ENCODE measurements at places on chromosomes 5 and 9. TPM values are rescaled to one million over a fixed set of nuclear protein-coding genes. Genes with fewer than 3 reads are reported as not detected.

DNA sequence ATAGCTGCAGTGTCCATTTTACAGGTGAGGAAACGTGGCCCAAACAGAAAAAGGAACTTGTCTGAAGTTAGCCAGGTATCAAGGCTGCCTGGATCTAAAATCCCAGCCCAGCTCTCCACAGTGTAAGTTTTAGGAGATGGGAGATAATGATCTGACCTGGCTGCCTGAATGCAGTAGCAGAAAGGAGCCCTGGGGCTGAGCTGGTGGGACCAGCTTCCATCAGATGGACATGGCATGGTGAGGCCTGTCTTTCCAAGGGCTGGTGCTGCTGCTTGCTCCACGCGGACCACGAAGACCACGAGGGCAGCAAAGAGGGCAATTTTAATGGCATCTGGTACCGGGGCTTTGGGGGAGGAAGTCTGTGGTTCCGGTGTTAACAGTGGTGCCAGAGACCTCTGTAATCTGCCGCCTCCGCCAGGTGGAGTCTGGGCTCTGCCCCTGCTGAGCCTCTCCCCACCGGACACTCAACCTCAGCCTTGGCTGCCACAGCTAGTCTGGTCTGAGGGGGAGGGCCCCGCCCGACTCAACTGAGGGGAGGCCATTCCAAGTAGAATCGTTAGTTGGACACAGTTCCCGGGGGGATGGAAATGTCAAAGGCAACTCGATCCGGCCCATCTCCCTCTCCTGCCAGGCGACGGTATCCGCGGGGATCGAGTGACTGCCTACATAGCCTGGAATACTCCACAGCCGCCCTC is 650 bp downstream of the MYORG start:
- peak; percentile 67 for DNase-seq

HCN1 gene
- total RNA-seq = not detected

LCN12 gene
- total RNA-seq = not detected

AUH gene
- 21.4 TPM for total RNA-seq

DNA sequence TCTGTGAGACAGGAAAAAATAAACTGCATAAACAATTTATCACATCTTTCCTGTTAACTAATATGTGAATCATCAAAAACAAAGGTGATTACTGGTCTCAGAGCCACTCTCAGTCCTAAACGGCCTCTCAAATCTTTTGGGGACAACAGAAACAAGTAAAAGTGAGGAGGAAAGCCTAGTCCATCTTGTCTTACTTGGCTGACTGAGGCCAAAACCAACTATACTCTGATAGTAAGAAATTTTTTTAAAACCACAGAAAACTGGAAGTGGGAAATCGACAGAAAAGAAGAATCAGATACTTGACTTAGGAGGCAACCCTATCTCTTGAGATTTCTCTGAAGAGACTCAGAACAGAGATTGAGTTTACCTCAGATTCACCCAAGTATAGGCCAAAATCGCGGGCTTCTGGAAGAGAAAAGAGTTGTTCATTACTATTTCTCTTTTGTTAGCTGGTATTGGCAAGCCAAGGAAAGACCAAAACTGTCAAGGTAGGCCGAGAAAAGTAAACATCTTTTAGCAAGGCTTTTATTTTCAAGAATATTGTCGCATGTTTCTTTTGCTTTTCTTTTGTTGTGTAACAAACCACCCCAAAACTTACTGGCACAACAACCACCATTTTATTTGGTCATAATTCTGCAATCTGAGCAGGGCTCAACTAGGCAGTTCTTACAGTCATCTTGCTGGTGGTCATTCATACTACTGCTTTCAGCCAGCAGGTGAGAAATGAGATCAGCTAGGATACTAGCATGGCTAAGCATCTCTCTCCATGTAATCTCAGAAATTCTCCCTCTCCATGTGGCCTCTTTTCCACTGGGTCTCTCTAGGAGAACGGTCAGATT is 46.1 kb downstream of the RFX3 start:
- DNase-seq = no peak

DNA sequence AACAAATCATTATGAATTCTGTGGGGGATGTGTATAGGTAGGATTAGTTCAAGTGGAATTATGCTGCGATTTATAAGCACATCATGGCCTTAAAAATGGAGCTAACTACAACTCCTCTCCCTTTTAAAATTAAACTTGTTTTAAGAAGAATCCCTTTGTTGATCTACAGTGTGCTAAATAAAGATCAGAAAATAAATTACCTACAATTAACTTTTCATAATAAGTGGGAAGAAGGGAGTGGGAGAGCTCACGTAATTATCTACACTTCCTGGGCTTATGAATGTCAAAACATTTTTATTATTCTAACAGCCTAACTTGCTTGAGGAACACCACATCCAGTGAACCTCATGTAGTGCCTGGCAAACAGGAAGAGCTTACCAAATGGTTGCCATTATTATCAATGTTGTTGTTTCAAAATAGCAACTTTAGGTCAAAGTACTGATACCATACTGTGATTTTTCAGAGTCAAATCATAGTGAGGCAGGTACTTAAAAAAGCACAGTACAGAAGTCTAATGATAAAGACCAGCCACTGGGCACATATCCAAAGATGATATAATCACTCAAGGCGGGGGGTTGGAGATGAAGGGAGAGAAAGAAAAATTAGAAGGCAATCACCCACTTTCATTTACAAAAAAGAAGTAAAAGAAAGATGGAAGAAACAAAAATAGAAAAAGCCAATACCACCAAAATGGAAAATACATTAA is 174.0 kb downstream of the RAPGEF6 start:
- DNase-seq = no peak

CCDC192 gene
- total RNA-seq = not detected

LOX gene
- 59.7 TPM for total RNA-seq

- no peak for DNase-seq
Measured at GRCh38 chr5:58746321-58746720, 163.4 kb downstream of the RAB3C start.

- peak; percentile 41 for DNase-seq
Measured at GRCh38 chr9:32398207-32398606, 13.8 kb downstream of the ACO1 start.
